Activated CD8-positive, alpha-beta T cell treated with anti-CD3 and anti-CD28 coated beads for 36 hours (primary cell): ENCODE measurements at places on chromosomes 13 and 19. TPM values are rescaled to one million over a fixed set of nuclear protein-coding genes. Genes with fewer than 3 reads are reported as not detected.

The ZNF534 gene
- not detected for total RNA-seq

The ADAMTS10 gene
- total RNA-seq: 3.7 TPM

The CCDC194 gene
- 1.3 TPM for total RNA-seq

The ZNF850 gene
- 10.6 TPM for total RNA-seq

The CGB8 gene
- total RNA-seq: not detected

The CTXN1 gene
- 0.87 TPM for total RNA-seq

The PCP2 gene
- total RNA-seq: 4.0 TPM

The NMRK2 gene
- not detected for total RNA-seq

The NUFIP1 gene
- 10.4 TPM for total RNA-seq

The GPR180 gene
- total RNA-seq: 7.7 TPM

The CYP4F2 gene
- total RNA-seq: not detected

The CLC gene
- total RNA-seq: not detected

The LILRA6 gene
- not detected for total RNA-seq

The ZNF429 gene
- 14.7 TPM for total RNA-seq

DNA sequence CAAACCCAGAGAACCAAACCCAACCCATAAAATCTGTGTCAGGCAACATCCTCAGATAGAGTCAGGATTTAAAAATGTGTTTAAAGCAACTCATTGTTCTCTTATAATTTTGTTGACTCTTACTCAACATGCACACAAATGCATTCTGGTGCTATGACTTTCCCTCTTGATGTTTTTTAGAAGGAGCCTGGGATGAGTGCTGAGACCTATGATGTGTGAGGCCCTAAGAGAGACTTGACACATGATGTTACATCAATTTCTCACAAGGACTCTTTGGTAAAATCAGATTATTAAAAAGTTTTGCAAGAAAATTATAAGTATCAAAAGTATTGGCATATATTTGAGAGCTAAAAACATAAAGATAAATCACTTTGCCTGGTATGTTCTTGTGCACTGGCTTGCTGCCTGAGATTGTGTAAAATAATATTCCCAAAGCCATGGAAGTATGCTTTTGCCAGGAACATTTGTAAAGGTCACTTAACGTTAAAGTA lies 173.9 kb downstream of the DCLK1 start:
- H3K27ac ChIP-seq: no peak overlapping the region
- H3K4me3 ChIP-seq: no peak overlapping the region

GRCh38 chr19:38252941-38253691 lies 3.1 kb downstream of the PPP1R14A start:
- peaks cover 30% of the 10 kb centered on the region for H3K27me3 ChIP-seq
- H3K27ac ChIP-seq: no peak overlapping the region
- peaks cover 3% of the 10 kb centered on the region for H3K4me1 ChIP-seq
- DNase-seq: no peak
- no peak overlapping the region for H3K4me3 ChIP-seq
- no peaks in the 10 kb centered on the region for H3K36me3 ChIP-seq

GRCh38 chr19:14758816-14759215 lies 19.5 kb downstream of the ADGRE2 start:
- no peaks in the 10 kb centered on the region for H3K4me1 ChIP-seq
- no peaks in the 10 kb centered on the region for H3K27me3 ChIP-seq
- no peak overlapping the region for H3K4me3 ChIP-seq
- H3K36me3 ChIP-seq: no peaks in the 10 kb centered on the region

- peaks cover 1% of the 10 kb centered on the region for H3K27me3 ChIP-seq
- DNase-seq: no peak
- no peak overlapping the region for H3K27ac ChIP-seq
- H3K4me1 ChIP-seq: no peaks in the 10 kb centered on the region
- no peaks in the 10 kb centered on the region for H3K36me3 ChIP-seq
Measured at GRCh38 chr13:23146811-23147625, 33.8 kb upstream of the SGCG start.

GRCh38 chr13:37640499-37640898 lies 41.9 kb upstream of the POSTN start:
- H3K36me3 ChIP-seq: no peaks in the 10 kb centered on the region
- H3K27ac ChIP-seq: no peak overlapping the region
- no peaks in the 10 kb centered on the region for H3K27me3 ChIP-seq

GRCh38 chr19:16951529-16951928 lies 62.7 kb downstream of the F2RL3 start:
- H3K4me3 ChIP-seq: no peak overlapping the region
- peaks cover 20% of the 10 kb centered on the region for H3K27me3 ChIP-seq
- H3K27ac ChIP-seq: no peak overlapping the region
- peaks cover 2% of the 10 kb centered on the region for H3K36me3 ChIP-seq

DNA sequence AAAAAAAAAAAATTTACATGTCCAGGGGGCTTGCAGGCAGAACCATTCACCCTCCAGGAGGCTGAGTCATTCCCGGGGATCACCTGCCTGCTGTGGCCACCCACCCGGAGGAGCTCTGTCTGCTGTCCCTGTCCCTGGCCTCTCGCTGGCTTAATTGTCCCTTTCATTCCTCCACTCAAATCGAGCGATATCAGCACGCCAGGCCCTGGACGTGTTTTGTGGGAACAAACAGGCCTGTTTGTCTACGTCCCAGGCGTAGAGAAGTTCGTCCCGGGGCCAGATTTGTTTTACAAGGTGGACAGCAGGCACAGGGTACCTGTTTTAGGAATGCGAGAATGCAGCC lies 21.2 kb downstream of the SULT2B1 start:
- H3K27ac ChIP-seq: no peak overlapping the region
- H3K27me3 ChIP-seq: no peaks in the 10 kb centered on the region
- H3K36me3 ChIP-seq: no peaks in the 10 kb centered on the region
- H3K4me1 ChIP-seq: no peaks in the 10 kb centered on the region
- no peak for DNase-seq
- H3K4me3 ChIP-seq: no peak overlapping the region

GRCh38 chr19:58561373-58562121 lies 3.1 kb upstream of the UBE2M start:
- peaks cover 37% of the 10 kb centered on the region for H3K36me3 ChIP-seq
- H3K27ac ChIP-seq: peak overlapping the region; percentile 99
- peak overlapping the region; percentile 98 for H3K4me3 ChIP-seq
- H3K27me3 ChIP-seq: no peaks in the 10 kb centered on the region

GRCh38 chr19:2495651-2496316 lies 19.9 kb downstream of the GADD45B start:
- DNase-seq: no peak
- H3K4me1 ChIP-seq: peaks cover 24% of the 10 kb centered on the region
- no peaks in the 10 kb centered on the region for H3K36me3 ChIP-seq
- H3K27me3 ChIP-seq: peaks cover 18% of the 10 kb centered on the region

- DNase-seq: no peak
- H3K4me1 ChIP-seq: no peaks in the 10 kb centered on the region
- H3K36me3 ChIP-seq: peaks cover 32% of the 10 kb centered on the region
- H3K4me3 ChIP-seq: no peak overlapping the region
- no peak overlapping the region for H3K27ac ChIP-seq
- H3K27me3 ChIP-seq: no peaks in the 10 kb centered on the region
Measured at GRCh38 chr19:32483574-32483973, 78.0 kb downstream of the DPY19L3 start.

DNA sequence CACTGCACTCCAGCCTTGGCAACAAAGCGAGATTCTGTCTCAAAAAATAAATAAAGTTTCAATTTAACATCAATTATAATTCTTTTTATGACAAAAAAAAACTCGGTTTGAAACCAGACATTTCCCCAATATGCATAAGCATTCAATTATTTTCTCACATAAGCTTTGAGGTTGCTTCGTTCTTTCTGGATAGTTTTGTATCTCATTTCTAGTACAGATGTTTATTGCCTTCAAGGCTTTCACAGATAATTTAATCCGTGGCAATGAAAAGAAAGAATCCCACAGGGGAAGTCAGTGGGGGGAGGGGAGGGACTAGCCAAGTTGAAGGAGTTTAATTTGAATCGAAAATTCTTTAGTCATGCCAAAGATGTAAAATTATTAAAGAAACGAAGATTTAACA lies 29.6 kb upstream of the TSC22D1 start:
- DNase-seq: no peak
- H3K4me1 ChIP-seq: no peaks in the 10 kb centered on the region
- H3K36me3 ChIP-seq: no peaks in the 10 kb centered on the region
- no peak overlapping the region for H3K27ac ChIP-seq
- peaks cover 9% of the 10 kb centered on the region for H3K27me3 ChIP-seq
- H3K4me3 ChIP-seq: no peak overlapping the region

- H3K27ac ChIP-seq: no peak overlapping the region
- no peaks in the 10 kb centered on the region for H3K27me3 ChIP-seq
- no peak overlapping the region for H3K4me3 ChIP-seq
- H3K36me3 ChIP-seq: no peaks in the 10 kb centered on the region
- DNase-seq: no peak
- no peaks in the 10 kb centered on the region for H3K4me1 ChIP-seq
Measured at GRCh38 chr13:34308725-34309124, 490.8 kb downstream of the RFC3 start.

DNA sequence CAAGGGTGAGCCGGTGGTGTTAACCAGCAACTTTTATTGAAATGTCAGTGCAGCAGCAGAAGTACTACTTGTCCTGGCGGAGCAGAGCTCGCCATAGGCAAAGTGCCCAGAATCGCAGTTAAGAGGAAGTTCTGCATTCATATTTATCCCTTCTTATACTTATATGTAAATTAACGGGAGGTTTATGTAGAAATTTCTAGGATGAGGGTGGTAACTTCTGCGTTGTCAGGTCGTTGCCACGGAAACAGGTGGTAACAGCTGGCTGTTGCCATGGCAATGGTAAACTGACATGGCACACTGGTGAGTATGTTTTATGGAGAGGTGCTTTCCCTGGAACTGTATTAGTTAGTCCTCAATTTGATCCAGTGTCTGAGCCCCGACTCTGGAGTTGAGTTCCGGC lies 2494.9 kb upstream of the PCDH20 start:
- no peak overlapping the region for H3K27ac ChIP-seq
- H3K4me1 ChIP-seq: no peaks in the 10 kb centered on the region
- no peaks in the 10 kb centered on the region for H3K36me3 ChIP-seq
- H3K4me3 ChIP-seq: no peak overlapping the region

- no peaks in the 10 kb centered on the region for H3K4me1 ChIP-seq
- H3K27me3 ChIP-seq: peaks cover 4% of the 10 kb centered on the region
- DNase-seq: no peak
Measured at GRCh38 chr19:7250951-7251350, 43.3 kb downstream of the INSR start.

- H3K27me3 ChIP-seq: no peaks in the 10 kb centered on the region
- no peaks in the 10 kb centered on the region for H3K36me3 ChIP-seq
- no peaks in the 10 kb centered on the region for H3K4me1 ChIP-seq
- no peak for DNase-seq
- no peak overlapping the region for H3K4me3 ChIP-seq
Measured at GRCh38 chr13:66273011-66273410, 957.1 kb downstream of the PCDH9 start.

- no peaks in the 10 kb centered on the region for H3K27me3 ChIP-seq
- peaks cover 8% of the 10 kb centered on the region for H3K4me1 ChIP-seq
- no peak overlapping the region for H3K4me3 ChIP-seq
- no peak for DNase-seq
Measured at GRCh38 chr13:97341135-97341534, 92.8 kb upstream of the RAP2A start.

DNA sequence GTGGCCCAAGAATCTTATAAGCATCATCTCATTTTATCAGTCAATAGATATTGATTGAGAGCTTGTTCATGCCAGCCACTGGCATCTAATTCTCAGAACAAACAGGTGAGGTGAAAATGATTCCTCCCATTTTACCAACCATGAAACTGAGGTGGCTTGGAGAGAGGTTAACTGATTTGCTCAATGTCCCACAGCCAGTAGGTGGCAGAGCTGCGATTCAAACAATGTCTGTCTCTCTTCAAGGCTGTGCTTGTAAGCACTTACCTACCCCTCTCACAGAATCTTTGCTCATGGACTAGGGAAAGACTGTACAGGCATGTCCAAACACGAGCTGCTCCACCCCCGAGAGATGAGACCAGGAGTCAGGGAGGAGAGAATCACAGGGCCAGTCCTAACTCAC lies 21.5 kb upstream of the GSX1 start:
- H3K4me1 ChIP-seq: no peaks in the 10 kb centered on the region
- H3K4me3 ChIP-seq: no peak overlapping the region
- H3K27me3 ChIP-seq: peaks cover 16% of the 10 kb centered on the region
- peak; percentile 59 for DNase-seq

GRCh38 chr13:89755729-89756492 lies 1591.6 kb upstream of the MIR17HG start:
- peaks cover 2% of the 10 kb centered on the region for H3K4me1 ChIP-seq
- H3K27me3 ChIP-seq: no peaks in the 10 kb centered on the region
- H3K36me3 ChIP-seq: no peaks in the 10 kb centered on the region
